NCI-H2081 treated with DMSO at 0.1 percent for 48 hours (cell line): ENCODE measurements at places on chromosomes 5 and 9.

GRCh38 chr5:143249851-143250250, 153.6 kb downstream of the NR3C1 start:
- no peak for DNase-seq

DNA sequence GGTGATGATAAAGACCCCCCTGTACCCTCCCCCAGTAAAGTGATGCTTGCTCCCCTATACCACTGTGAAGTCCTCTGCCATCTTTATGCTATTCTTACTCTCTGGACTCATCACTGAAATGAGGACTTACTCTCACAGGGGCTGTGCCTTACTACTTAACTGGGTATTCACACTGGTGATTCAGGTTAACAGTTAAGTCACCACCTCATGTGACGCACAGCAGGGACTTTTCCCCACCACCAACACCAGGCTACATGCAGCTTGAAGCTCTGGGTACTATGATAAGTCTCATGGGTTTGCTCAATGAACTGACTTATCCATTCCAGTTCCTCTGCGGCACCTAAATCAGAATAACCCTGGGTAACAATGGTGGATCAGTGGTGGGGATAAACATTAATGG, 163.7 kb downstream of the ELAVL2 start:
- DNase-seq = no peak

DNA sequence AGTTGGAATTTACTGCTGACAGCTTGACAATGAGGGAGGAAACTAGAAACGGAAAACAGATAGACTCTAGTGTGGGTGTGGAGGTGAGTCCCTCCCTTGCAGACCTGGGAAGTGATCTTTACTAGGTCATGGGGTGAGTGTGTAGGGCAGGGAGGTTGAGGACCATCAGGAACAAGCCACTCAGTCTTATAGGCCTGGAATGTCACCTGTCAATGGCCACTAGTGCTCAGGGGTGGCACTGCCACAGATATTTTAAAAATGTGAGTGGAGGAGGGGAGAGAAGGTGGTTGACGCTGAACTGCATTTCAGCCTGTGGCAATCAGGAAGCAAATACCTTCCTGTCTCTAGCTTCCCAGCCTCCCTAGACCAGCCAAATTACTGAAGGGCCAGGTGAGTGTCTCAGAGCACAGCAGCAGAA, 9.0 kb downstream of the OR2S2 start:
- no peak for DNase-seq

- no peak for DNase-seq
These were observed 75.3 kb downstream of the ADAMTS2 start for GRCh38 chr5:179269781-179270543.

GRCh38 chr9:131274674-131275331, 1.5 kb downstream of the FAM78A start:
- no peak for DNase-seq

DNA sequence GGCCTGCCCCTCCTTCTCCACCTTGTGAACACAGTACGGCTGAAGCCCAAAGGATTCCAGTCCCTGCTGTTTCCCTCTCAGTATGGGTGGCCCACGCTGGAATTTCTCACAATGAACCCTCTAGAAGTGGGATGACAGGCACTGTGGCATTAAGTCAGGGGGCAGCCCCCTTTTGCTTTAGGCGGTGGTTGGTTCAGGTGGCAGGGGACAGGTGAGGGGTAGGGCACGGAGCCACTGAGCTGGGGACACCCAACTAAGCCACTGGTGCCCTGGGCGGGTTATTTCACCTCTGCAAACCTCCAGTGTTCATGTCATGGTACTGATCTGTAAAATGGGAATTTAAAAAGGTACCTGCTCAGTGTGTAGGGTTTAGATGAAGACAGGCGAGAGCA, 7.6 kb downstream of the SPACA9 start:
- no peak for DNase-seq

GRCh38 chr5:81835814-81836367, 85.0 kb upstream of the SSBP2 start:
- no peak for DNase-seq

GRCh38 chr9:36976371-36977030, 57.6 kb downstream of the PAX5 start:
- no peak for DNase-seq

DNA sequence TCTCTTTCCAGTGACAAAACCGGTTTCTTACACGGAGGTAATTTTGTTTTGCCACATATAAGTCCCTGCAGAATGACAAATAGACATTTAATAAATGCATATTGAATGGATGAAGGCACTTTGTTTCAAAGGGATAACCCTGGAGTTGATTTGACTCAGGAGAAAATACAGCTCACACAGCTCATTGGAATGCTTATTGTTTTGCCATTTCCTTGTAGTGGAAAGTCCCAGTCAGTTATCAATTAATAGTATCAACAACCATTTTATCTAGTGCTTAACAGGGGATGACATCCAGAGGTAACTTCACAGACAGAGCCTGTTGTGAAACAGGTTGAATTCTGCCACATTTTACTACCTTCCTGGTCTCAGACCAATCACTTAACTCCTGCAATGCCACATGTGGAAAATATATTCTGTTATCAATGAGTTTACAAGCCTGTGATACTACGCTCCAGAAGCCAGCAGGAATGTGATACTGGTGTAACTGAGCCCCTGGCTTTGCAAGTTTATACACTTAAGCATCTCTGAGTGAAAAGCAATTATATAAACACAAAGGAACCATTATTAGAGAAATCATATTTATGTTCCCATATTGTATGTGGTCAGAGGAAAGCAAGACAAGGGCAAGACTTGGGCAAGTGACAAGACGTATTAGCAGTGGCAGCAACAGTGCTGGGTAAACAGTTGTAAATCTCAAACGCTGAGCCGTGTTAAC, 123.1 kb upstream of the ANKRD55 start:
- DNase-seq = no peak

- DNase-seq = no peak
These were observed 35.9 kb upstream of the POC5 start for GRCh38 chr5:75753182-75753581.

GRCh38 chr9:111957856-111958631, 61.4 kb downstream of the UGCG start:
- DNase-seq = no peak

DNA sequence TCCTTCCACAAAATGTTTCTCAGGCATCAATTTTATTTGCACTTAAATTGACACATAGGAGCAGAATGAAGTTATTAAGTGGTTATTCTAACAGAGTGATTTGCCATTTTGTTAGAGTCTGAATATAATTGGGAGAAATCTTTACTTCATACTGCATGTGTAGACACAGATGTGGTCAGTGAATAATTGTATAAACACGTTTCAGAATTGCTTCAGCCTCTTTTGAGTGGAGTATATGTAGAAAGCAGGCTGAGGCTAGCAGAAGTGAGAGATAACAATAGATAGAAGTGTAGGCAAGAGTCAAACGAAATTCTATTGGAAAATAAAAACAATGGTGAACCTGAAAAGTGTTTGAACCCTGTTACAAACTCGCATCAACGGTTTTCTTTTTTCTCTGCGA, 270.7 kb downstream of the TMEM167A start:
- no peak for DNase-seq

GRCh38 chr5:124544366-124545055, 201.9 kb downstream of the ZNF608 start:
- DNase-seq = no peak

DNA sequence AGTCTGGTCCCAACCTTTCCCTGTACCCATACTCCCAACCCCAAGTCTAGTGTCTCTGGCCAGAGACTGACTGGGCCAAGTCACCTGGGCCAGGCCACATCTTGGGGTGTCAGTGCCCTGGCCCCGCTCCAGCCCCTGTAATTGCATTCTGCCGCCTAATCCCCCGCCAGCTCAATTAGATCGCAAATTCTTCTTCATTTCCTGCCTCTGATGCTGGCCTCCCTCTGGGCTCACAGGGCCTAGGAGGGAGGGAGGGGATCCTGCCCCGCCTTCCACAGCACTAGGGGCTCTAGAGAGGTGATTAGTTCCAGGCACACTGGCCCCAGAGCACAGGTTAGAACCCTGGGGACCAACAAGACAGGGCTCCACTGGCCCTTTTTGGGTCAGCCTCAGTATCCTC, 5.5 kb downstream of the CXXC5 start:
- no peak for DNase-seq

- no peak for DNase-seq
These were observed 417.1 kb downstream of the DMRTA1 start for GRCh38 chr9:22863736-22864135.

DNA sequence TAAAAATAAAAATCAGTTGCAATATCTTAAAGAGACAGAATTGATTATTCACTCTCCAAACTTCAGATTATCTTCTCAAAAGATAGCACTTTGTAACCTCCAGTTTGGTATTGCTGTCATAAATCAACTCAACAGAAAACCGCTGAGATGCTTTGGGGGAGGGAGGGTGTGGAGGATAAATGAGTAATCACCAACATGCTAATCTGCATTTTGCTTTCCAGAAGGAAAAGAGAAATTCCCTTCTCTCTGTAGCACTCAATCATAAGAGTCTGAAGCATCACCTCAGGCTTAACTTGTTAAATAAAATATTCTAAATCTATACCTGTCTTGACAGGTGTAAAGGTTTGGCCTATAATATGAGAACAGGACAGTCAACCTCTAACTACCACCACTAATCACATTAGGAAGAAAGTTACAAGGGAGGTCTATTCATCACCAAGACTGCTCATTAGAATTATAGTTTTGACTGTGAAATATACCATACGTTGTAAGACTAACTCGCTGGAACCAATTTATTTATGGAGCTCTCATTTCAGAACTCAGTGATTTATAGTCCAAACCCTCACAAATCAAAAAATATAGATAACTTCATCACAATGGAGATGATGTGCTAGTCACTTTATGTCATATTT, 89.0 kb downstream of the PIK3R1 start:
- DNase-seq = no peak
